ENCODE measurements at places on chromosomes 6 and 20.

DNA sequence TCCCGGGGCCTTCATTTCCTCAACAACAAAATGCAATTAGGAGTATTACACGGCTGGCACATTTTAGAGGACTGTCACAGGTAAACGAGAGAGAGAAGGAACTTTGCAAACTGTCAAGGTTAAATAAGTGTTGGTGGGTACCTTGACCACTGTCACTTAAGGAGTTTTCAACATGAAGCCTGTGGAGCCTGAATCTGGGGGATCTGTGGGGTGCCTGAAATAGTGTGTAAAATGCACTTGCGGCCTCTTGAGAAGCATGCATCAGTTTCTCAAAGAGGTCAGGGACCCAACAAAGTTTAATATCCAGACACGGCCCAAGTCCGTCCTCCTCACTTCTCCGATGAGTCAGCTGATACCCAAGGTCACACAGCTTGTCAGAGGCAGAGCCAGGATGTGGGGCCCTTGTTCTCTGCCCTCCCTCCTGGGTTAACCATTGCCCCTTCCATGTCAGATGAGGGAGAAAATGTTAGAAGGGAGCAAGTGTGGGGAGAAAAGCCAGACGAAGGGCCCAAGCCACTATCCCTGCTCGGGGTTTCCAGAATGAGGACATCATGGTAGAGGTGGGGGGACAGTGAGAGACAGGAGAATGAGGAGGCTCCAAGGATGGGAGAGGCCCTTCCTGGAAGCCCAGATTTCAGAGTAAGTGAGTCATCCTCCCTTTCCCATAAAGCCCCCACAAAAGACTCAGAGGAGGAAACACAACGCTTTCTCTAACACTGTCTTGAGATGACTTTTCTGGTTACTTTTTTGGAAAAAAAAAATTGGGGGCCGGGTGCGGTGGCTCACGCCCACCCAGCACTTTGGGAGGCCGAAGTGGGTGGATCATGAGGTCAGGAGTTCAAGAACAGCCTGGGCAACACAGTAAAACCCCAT lies 42.2 kb downstream of the C6orf132 start:
- no peak for DNase-seq

DNA sequence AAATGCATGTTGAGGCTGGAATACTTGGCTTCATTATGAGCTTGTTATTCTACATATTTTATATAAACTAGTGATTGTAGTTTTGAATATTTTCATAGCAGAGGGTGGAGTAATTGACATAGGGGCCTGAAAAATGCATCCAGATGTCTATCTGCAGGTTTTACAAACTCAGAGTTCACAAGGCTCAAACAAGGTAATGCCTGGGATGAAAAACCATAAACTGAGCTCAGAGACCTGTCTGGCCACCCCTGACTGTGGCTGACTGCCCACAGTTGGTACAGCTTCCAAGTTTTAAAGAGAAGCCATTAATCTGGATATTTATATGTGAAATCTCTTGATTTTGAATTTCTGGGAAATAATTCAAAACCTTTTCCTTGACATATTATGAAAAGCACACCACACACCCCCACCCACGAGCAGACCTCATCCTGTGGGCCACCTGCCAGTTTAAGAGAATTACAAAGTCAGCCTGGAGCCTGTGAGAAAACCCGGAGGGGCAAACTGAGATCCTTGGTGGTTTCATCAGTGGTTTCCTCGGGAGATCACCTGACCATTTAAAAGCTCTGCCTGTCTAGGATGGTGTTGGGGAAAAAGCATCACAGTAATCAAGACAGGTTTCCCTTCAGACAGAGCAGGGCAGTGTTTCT lies 230.1 kb downstream of the SAMD5 start:
- peak; percentile 15 for DNase-seq

GRCh38 chr20:24778585-24779031 lies 170.5 kb upstream of the CST7 start:
- no peak for DNase-seq

- DNase-seq: no peak
Measured at GRCh38 chr20:3532089-3532615, 61.3 kb downstream of the ATRN start.

DNA sequence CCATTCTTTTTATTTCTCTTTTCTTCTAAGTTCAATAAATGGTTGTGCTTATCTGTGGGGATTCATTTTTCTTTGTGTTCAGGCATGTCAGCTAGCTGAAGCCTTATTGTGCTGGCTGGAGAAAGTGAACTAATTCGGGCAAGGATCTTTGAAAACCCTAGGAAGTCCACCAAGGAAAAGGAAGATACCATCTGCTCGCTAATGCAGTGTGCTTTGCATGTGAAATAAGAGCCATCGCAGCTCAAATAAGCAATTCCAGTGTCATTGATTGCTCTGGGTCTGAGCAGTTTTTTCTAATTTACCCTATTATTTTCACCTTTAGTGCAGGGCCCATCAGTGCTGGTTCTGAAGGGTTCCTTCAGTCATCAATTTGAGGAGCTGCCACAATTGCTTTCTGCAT lies 309.4 kb upstream of the SOX4 start:
- no peak for DNase-seq

GRCh38 chr6:81366972-81367371 lies 385.5 kb downstream of the TENT5A start:
- DNase-seq: no peak

GRCh38 chr20:58440021-58440767 lies 51.2 kb downstream of the VAPB start:
- no peak for DNase-seq

GRCh38 chr6:15434823-15435380 lies 189.0 kb downstream of the JARID2 start:
- DNase-seq: no peak

DNA sequence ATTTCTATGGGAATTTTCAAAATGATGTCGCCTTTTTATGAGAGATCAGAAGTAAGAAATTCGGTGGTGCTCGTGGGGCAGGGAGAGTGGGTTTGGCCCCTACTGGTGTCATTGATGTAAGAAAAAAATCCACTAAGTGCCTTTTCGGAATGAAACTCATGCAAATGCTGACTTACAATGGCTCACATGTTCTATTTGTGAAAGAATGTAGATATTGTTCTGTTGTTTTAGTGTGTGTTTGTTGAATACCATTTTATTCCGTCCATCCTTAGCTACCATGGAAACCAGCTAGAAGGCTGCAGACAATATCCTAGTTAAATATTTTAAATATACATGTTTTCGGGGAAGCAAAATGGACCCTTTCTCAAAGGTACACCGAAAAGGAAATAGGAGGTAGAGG lies 304.9 kb downstream of the TAF4 start:
- no peak for DNase-seq

DNA sequence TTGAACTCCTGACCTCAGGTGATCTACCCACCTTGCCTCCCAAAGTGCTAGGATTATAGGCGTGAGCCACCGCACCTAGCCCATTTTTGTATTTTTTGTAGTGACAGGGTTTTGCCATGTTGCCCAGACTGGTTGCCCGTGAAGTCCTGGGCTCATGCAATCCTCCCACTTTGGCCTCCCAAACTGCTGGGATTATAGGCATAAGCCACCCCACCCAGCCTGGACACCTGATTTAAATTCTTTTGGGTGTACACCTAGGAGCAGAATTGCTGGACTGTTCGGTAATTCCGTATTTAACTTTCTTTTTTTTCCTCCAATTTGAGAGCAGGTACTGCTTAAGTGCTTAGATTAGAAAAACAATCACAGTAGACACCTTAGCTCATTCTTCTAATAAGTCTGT lies 5.6 kb upstream of the NRM start:
- no peak for DNase-seq

- no peak for DNase-seq
Measured at GRCh38 chr6:134675110-134676054, 274.5 kb downstream of the ALDH8A1 start.

DNA sequence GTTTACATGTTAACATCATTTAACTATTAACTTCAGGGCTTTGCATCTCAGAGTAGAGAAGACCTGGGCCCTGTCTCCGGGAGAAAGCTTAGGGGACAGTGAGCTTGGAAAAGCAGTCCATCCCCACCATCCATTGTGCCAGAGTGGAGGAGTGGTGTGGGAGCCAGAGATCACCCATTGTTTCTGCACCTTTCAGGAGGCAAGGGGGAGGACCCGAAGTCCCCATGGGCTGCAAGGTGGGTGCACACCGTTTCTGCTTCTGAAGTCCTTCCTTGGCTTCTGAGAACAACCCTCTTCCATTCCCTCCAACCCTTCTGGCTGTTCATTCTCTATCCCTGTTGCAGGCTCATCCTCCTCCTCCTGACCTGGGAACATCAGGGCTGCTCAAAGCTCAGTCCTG lies 4.0 kb upstream of the PPP1R3G start:
- no peak for DNase-seq

- DNase-seq: no peak
Measured at GRCh38 chr20:23417861-23418260, 3.4 kb downstream of the NAPB start.

- DNase-seq: no peak
Measured at GRCh38 chr6:144343701-144344428, 58.7 kb downstream of the UTRN start.

- peak; percentile 20 for DNase-seq
Measured at GRCh38 chr20:36097337-36098151, 57.0 kb upstream of the EPB41L1 start.

GRCh38 chr20:63495741-63496595 lies 2.9 kb downstream of the EEF1A2 start:
- no peak for DNase-seq

DNA sequence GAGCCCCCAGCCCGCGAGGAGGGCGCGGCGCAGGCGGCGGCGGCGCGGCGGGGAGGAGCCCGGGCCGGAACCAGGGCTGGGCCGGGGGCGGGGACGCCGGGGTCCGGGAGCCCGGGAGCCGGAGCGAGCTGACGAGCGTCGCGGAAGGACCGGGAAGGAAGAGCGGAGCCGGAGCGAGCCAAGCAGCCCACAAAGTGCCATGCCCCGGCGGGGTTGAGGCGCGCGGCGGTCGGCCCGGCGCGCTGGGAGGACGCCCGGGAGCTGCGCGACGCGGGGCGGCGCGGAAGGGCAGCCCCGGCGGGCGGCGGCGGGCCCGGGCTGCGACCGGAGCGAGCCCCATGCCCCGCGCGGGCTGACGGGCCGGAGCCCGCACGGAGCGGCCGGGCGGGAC lies 289 bp downstream of the FOXP4 start:
- DNase-seq: no peak

- DNase-seq: no peak
Measured at GRCh38 chr20:47354464-47354713, 2.1 kb downstream of the ZMYND8 start.

DNA sequence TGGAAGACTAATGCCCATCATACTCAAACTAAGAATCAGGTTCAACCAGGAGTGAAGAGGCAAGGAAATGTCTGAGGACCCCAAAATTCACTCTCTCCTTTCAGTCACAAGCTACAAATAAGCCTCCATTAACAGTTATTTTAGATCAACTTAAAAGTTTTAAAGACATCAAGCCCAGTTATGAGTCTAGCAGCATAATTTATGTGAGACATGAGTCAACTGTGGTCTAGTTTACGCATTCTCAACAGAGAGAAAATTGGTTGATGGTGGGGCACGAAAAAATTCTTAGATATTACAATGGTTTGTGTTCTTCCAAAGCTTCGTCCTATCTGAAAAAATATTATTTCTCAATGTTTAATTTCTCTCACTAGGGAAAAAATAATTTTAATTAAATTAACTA lies 204.9 kb upstream of the NT5E start:
- no peak for DNase-seq

DNA sequence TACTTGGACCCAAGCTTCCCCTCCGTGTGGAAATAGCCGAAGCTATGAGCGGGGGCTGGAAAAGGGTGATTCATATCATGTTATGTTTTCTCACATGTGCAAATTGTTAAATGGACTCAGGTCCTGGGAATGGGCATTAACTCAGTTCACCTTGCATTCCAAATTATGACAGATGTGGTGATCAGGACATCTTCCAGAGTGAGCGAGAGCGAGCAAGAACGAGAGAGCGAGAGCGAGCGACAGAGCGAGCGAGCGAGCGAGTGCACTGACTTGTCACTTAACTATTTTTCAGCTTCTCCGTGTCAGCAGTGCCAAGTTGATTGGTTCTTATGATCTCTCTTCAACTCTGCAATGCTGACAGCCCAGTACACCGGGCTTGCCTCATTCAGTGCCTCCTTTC lies 437.4 kb upstream of the NRSN1 start:
- no peak for DNase-seq

GRCh38 chr6:170049641-170050561 lies 241.0 kb downstream of the DLL1 start:
- DNase-seq: peak; percentile 68

DNA sequence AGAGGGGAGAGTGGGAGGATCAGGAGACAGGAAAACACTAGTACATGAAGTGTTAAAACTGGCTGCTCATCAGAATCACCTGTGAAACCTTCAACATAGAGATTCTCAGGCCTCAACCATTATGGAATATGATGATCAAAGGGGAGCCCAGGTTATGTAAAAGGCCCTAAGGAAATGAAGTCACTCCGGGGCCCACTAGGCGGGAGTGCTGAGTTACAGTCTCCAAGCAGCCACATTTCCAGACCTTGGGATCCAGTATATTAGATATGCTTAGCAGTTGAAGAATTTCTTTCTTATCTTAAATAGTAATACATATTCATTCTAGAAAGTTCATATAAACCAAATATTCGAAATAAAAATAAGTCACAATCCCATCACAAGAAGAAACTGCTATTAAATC lies 476.3 kb downstream of the PRKN start:
- DNase-seq: no peak

DNA sequence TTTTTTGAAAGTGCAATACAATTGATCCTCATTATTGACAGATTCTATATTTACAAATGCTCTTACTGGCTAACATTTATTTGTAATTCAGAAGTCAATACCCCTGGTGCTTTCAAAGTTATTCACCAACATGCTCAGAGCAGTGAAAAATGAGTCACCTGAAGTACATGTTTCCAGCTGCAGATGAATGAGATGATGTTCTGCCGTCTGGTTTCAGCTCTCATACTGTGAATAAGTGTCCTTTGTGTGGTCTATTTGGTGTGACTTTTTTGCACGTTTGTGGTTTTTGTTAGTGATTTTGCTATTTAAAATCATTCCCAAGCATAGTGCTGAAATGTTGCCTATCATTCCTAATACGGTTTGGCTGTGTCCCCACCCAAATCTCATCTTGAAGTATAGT lies 22.3 kb upstream of the EYA4 start:
- no peak for DNase-seq

DNA sequence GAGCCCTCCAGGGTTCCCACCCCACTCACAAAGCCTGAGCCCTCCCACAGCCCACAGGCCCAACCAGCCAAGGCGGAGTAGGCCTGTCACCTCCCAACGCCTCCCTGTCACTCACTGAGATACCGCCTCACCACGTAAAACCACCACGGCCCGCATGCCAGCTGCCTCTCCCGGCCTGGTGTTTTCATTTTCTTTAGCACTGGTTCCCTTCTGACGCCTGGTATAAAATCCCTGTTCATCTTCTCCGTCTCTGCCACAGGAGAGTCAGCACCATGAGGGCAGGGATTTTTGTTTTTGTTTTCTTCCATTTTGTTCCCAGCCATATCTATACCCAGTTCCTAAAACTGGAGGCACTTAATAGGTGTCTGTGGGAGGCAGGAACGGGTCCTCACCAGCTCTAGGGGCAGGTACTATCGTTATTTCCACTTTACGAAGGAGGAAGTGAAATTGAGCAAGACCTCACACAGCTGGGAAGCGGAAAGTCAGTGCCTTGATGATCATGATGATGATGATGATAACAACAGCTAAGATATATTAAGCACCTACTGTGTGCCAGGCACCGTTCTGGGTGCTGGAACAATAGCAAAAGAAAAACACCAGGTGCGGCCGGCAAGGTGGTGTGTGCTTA lies 58.6 kb downstream of the SNAI1 start:
- DNase-seq: no peak

Data from BJ (cell line).